Chondrocyte (in vitro differentiated cells): ENCODE measurements at places on chromosomes 5 and 9. TPM values are rescaled to one million over a fixed set of nuclear protein-coding genes. Genes with fewer than 3 reads are reported as not detected.

SLC34A1 gene
- not detected in 3 replicates for total RNA-seq

GRHPR gene
- 84.3 to 101 TPM (median 86.3 TPM) in 3 replicates for total RNA-seq

C1QTNF2 gene
- 0.34 to 0.62 TPM (median 0.59 TPM) in 3 replicates for total RNA-seq

- H3K27ac ChIP-seq, result no peak overlapping the region
- DNase-seq, result no peak
- H3K4me3 ChIP-seq, result no peak overlapping the region
- peaks cover 25% of the 10 kb centered on the region for H3K27me3 ChIP-seq
- H3K4me1 ChIP-seq, result peaks cover 9% of the 10 kb centered on the region
Observed at GRCh38 chr9:518540-518939, 303.9 kb downstream of the DOCK8 start.

DNA sequence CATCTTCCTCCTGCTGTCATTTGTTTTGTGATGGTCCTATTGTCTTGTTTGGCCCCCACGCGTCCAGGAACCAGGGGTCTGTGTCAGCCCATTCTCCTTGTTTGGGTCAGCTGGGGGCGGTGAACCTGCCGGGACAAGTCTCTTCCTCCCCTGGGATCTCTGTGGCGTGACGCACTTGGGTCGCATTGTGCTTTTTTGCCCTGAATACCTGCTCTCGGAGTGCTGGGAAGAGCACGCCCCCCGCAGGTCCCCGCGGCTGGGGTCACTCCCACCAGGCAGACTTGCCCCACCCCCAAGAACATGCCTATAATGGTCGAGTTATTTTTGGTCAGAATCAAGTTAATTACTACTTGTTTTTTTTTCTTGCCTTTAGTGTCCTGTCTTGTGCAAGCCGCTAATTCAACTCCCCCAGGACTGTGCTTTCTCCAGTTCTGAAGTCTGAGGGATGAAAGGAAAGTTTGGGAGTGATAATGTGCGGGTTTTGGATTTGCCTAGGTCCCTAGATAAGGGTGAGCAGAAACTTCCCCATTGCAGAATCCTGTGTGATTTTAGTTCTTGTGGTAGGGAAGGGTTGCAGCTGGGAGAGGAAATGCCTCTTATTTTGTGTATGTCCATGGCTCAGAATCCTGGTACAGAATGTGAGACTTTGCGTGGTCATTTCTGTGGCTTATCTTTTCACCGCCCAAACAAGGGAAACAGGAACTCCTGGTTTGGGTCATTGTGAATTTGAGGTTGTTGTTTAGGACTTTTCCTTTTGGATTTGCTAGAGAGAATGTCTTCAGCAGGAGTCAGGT lies 789 bp downstream of the ACER2 start:
- peaks cover 9% of the 10 kb centered on the region for H3K4me1 ChIP-seq
- peak overlapping the region; percentile 88 for H3K4me3 ChIP-seq
- H3K27ac ChIP-seq, result peak overlapping the region; percentile 41
- no peaks in the 10 kb centered on the region for H3K27me3 ChIP-seq

ARHGEF39 gene
- 0.79 to 2.3 TPM (median 0.85 TPM) in 3 replicates for total RNA-seq

- no peak overlapping the region for H3K27ac ChIP-seq
- H3K4me3 ChIP-seq, result no peak overlapping the region
- peaks cover 3% of the 10 kb centered on the region for H3K27me3 ChIP-seq
- H3K36me3 ChIP-seq, result peaks cover 7% of the 10 kb centered on the region
Observed at GRCh38 chr5:153987301-153987700, 51.4 kb downstream of the FAM114A2 start.
